ENCODE measurements at places on chromosomes 7 and 10. TPM values are rescaled to one million over a fixed set of nuclear protein-coding genes. Genes with fewer than 3 reads are reported as not detected.

JAKMIP3 gene
- total RNA-seq = 1.6 TPM

PIP gene
- total RNA-seq = not detected

PLXDC2 gene
- 203 TPM for total RNA-seq

RSPH10B2 gene
- not detected for total RNA-seq

HOXA1 gene
- total RNA-seq = 2.7 TPM

GRCh38 chr10:13453896-13454295, 74.9 kb downstream of the BEND7 start:
- H3K27ac ChIP-seq = no peak overlapping the region
- no peak for DNase-seq
- peaks cover 7% of the 10 kb centered on the region for H3K36me3 ChIP-seq

DNA sequence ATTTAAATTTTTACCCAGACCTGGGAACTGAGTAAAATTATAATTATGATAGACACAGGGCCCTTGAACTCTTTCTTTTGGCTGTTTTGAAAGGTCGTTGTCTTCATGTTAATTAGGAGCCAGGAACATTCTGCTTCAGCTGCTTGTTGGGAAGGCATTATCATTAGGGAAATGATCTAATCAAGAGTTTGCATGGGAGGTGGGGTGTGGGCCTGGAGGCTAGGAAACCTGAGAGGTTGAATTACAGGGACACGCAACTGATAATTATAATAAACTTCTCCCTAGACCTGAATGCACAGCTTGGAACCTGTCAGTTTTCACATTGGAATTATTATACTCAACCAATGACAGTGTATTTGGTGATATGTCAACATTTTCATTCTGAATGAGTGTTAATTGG, 237.7 kb downstream of the CACNB2 start:
- peaks cover 16% of the 10 kb centered on the region for H3K4me1 ChIP-seq
- no peak for DNase-seq
- H3K27ac ChIP-seq = no peak overlapping the region

- H3K27me3 ChIP-seq = no peaks in the 10 kb centered on the region
- H3K4me1 ChIP-seq = peaks cover 18% of the 10 kb centered on the region
- H3K36me3 ChIP-seq = peaks cover 4% of the 10 kb centered on the region
- no peak for DNase-seq
Observed at GRCh38 chr7:50446542-50446960, 3.6 kb downstream of the FIGNL1 start.

- H3K4me3 ChIP-seq = no peak overlapping the region
- peak overlapping the region; percentile 85 for H3K27ac ChIP-seq
- peaks cover 1% of the 10 kb centered on the region for H3K36me3 ChIP-seq
- H3K27me3 ChIP-seq = no peaks in the 10 kb centered on the region
- peak; percentile 18 for DNase-seq
- peaks cover 36% of the 10 kb centered on the region for H3K4me1 ChIP-seq
Observed at GRCh38 chr10:132667342-132668047, 118.5 kb downstream of the NKX6-2 start.
